ENCODE measurements at places on chromosomes 12 and 14. TPM values are rescaled to one million over a fixed set of nuclear protein-coding genes. Genes with fewer than 3 reads are reported as not detected.

The SPX gene
- 7.8 TPM for total RNA-seq

The ESRRB gene
- 1.6 TPM for total RNA-seq

The MIP gene
- not detected for total RNA-seq

The HOXC5 gene
- total RNA-seq = 0.52 TPM

The GPR84 gene
- not detected for total RNA-seq

The ANKS1B gene
- 10.4 TPM for total RNA-seq

The HRK gene
- 0.52 TPM for total RNA-seq

The AQP6 gene
- 0.52 TPM for total RNA-seq

The MYL2 gene
- total RNA-seq = 140 TPM

The KRT2 gene
- total RNA-seq = not detected

The TUBA1C gene
- 34.4 TPM for total RNA-seq

The ANKRD33 gene
- not detected for total RNA-seq

The FGD4 gene
- total RNA-seq = 51.1 TPM

The CPNE8 gene
- total RNA-seq = 4.7 TPM

The TAS2R43 gene
- 11.5 TPM for total RNA-seq

The SIX1 gene
- 45.4 TPM for total RNA-seq

The TSPAN8 gene
- total RNA-seq = 3.7 TPM

The USP30 gene
- total RNA-seq = 12.0 TPM

The TAS2R8 gene
- not detected for total RNA-seq

The FOXG1 gene
- not detected for total RNA-seq

The CISTR gene
- not detected for total RNA-seq

The SPIC gene
- total RNA-seq = not detected

The OR6C2 gene
- not detected for total RNA-seq

The SERPINA5 gene
- total RNA-seq = 0.52 TPM

The KRT6B gene
- total RNA-seq = not detected

The RHEBL1 gene
- 0.52 TPM for total RNA-seq

The TECPR2 gene
- total RNA-seq = 12.0 TPM

The SLC5A8 gene
- under 0.01 TPM for total RNA-seq

The CLEC6A gene
- total RNA-seq = under 0.01 TPM

The HELB gene
- 2.6 TPM for total RNA-seq

The ITPK1 gene
- total RNA-seq = 4.7 TPM

The ZNF891 gene
- 2.1 TPM for total RNA-seq

The FBRSL1 gene
- total RNA-seq = 6.8 TPM

The TGFB3 gene
- 58.5 TPM for total RNA-seq

The THAP2 gene
- 5.2 TPM for total RNA-seq

The DHRS2 gene
- total RNA-seq = not detected

The CCDC177 gene
- not detected for total RNA-seq

The COX8C gene
- not detected for total RNA-seq

The CALCOCO1 gene
- 49.1 TPM for total RNA-seq

The OR9K2 gene
- total RNA-seq = not detected

The NXPH4 gene
- not detected for total RNA-seq

The CCDC38 gene
- total RNA-seq = not detected

The GPR65 gene
- 0.52 TPM for total RNA-seq

The TAS2R30 gene
- 12.5 TPM for total RNA-seq

The KERA gene
- total RNA-seq = 56.4 TPM

The GPR135 gene
- 2.6 TPM for total RNA-seq

The IFNG-AS1 gene
- total RNA-seq = 1.0 TPM

The PRICKLE1 gene
- 27.1 TPM for total RNA-seq

The KRT75 gene
- not detected for total RNA-seq

The NUP37 gene
- total RNA-seq = 16.2 TPM

The SLC2A14 gene
- 0.52 TPM for total RNA-seq

The KRT72 gene
- not detected for total RNA-seq

Measured in skeletal muscle tissue (tissue), 5 donors.